ENCODE measurements at places on chromosomes 1 and 21. TPM values are rescaled to one million over a fixed set of nuclear protein-coding genes. Genes with fewer than 3 reads are reported as not detected.

The SH2D1B gene
- 0.33 TPM for total RNA-seq

GRCh38 chr1:160504651-160505050, 18.4 kb downstream of the SLAMF6 start:
- no peak overlapping the region for H3K4me3 ChIP-seq
- H3K27ac ChIP-seq, result no peak overlapping the region
- no peaks in the 10 kb centered on the region for H3K4me1 ChIP-seq
- H3K27me3 ChIP-seq, result no peaks in the 10 kb centered on the region
- no peak for DNase-seq

GRCh38 chr1:233443040-233443760, 115.7 kb downstream of the MAP3K21 start:
- DNase-seq, result no peak
- no peaks in the 10 kb centered on the region for H3K27me3 ChIP-seq
- H3K4me1 ChIP-seq, result peaks cover 9% of the 10 kb centered on the region
- no peaks in the 10 kb centered on the region for H3K36me3 ChIP-seq
- H3K4me3 ChIP-seq, result no peak overlapping the region

GRCh38 chr1:110487726-110488125, 31.2 kb downstream of the KCNA10 start:
- H3K36me3 ChIP-seq, result no peaks in the 10 kb centered on the region
- no peak overlapping the region for H3K27ac ChIP-seq
- H3K4me3 ChIP-seq, result no peak overlapping the region
- no peaks in the 10 kb centered on the region for H3K27me3 ChIP-seq

GRCh38 chr1:9760824-9761223, 62.9 kb downstream of the CLSTN1 start:
- no peak overlapping the region for H3K27ac ChIP-seq
- H3K4me1 ChIP-seq, result peaks cover 11% of the 10 kb centered on the region
- no peak overlapping the region for H3K4me3 ChIP-seq
- no peak for DNase-seq
- H3K27me3 ChIP-seq, result no peaks in the 10 kb centered on the region
- no peaks in the 10 kb centered on the region for H3K36me3 ChIP-seq

GRCh38 chr1:158354255-158354654, 561 bp downstream of the CD1E start:
- no peaks in the 10 kb centered on the region for H3K27me3 ChIP-seq
- no peak overlapping the region for H3K4me3 ChIP-seq
- H3K27ac ChIP-seq, result no peak overlapping the region
- no peaks in the 10 kb centered on the region for H3K4me1 ChIP-seq
